Upper lobe of right lung (tissue), 1 donor: ENCODE measurements at places on chromosomes 11 and 22.
A peak's percentile ranks its signal among the peaks of the same experiment; 100 is the strongest.

GRCh38 chr11:110901441-110901840 lies 189.2 kb upstream of the ARHGAP20 start:
- no peak for DNase-seq

- DNase-seq: no peak
Measured at GRCh38 chr11:8776209-8776608, 93.6 kb downstream of the RPL27A start.

- no peak for DNase-seq
Measured at GRCh38 chr11:121590772-121591404, 138.1 kb upstream of the SORL1-AS1 start.

DNA sequence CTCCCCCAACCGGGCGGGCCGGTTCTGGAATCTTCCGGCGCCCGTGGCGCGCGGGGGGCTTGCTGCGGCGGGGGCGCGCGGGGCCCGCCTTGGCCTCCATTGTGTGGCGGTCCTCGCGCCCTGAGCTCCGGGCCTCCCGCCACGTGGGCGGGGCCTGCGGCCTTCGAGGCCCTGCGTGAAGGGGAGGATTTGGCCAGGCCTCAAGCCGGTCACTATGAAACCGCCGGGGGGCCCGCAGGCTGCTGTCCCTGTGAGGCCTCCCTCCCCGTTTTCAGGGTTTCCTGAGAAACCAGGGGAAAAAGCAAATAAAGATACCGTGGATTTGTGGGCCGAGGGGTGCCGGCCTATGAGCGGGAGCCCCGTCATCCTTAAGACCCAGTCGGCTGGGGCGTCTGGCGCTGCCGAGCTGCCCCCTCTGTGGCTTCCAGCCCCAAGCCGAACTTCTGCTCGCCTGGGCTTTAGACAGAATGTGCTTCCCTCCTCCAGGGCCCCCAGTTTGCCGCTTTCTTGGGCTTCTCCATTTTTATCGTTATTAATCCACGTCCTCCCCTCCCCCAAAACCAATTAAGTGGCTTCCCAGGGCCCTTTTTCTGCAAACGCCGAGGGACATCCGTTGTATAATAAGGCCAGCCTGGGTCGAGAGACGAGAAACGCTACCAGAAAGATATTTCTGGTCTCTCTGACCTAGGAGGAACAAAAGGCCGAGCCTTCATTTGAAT lies 602 bp downstream of the EWSR1 start:
- peak; percentile 87 for DNase-seq

DNA sequence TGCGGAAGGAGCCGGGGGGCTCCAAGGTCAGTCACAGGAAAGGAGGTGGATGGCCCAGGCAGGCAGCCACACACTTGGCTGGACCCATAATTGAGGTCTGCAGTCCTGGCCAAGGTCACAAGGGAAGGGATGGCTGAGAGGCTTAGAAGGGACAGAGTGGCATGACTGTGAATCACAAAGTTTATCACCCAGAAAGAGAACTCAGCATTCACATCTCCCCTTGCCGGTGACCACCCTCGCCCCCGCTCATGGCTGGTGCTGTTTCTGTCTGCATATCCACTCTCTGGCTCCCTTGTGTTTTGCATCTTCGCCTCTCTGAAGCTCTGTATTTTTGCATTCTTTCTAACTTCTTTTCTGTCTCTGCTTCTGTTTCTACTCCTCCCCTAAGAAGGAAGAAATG lies 117.5 kb downstream of the FEZ1 start:
- DNase-seq: no peak

- DNase-seq: no peak
Measured at GRCh38 chr11:86097980-86098379, 29.1 kb upstream of the PICALM start.

DNA sequence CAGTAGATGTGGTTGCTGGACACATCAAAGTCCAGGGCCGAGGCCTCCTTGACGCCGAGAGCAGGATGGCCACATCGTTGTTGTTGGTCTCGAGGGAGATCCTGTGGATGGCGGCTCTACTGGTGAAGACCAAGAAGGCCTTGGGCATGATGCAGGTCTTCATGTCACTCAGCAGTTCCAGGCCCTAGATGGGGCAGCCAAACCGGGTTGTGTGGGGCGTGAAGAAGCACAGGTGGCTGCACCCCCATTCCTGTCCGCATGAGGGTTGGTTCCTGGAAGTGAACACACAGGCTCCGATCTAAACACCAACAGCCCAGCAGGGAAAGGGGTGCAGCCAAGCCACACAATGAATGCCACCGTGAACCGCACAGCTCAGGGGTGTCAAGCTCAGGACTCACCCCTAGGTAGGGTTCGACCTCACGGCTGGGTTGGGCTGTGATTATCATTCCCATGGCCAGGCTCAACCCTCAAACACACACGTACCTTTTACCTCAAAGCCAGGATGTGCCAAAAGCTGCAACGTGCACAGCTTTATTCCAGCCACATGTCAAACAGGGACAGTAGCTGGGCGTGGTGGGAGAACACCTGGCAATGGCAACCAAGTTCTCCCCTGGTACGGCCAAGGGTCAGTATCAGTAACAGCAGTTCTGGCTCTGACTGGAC lies 132.3 kb downstream of the CRYBB2 start:
- DNase-seq: peak; percentile 32

DNA sequence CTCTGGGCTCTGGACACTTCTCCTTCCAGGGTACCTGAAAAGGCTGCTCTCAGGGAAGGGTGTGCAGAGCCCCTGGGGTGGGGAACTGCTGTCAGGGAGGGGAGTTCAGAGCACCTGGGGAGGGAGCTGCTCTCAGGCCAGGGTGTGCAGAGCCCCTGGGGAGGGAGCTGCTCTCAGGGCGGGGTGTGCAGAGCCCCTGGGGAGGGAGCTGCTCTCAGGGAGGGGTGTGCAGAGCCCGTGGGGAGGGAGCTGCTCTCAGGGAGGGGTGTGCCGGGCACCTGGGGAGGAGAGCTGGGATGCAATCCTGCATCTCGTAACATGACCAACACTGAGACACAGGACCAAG lies 764.2 kb downstream of the BRD1 start:
- DNase-seq: peak; percentile 35

DNA sequence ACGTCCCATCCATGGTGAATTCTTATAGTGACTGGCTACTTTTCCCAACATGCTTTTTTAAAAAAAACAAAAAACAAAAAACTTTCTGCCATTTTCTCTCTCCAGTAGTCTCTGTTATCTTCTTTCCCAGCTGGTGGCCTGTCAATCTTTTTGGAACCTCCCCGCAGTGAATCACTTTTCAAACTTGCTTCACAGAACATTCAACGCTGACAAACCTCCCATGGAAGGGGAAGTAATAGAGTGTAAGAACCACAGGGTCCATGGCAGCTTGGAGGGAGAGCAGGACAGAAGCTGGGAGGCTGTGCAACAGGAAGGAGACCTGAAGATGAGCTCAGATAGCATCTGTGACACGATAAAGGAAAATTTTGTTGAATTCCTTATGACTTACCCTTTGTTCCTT lies 9.8 kb upstream of the CECR2 start:
- no peak for DNase-seq

- no peak for DNase-seq
Measured at GRCh38 chr11:111604392-111605009, 2.3 kb downstream of the SIK2 start.

GRCh38 chr11:33390944-33391892 lies 134.0 kb downstream of the HIPK3 start:
- no peak for DNase-seq

- DNase-seq: no peak
Measured at GRCh38 chr11:14852571-14853177, 39.4 kb downstream of the CYP2R1 start.

DNA sequence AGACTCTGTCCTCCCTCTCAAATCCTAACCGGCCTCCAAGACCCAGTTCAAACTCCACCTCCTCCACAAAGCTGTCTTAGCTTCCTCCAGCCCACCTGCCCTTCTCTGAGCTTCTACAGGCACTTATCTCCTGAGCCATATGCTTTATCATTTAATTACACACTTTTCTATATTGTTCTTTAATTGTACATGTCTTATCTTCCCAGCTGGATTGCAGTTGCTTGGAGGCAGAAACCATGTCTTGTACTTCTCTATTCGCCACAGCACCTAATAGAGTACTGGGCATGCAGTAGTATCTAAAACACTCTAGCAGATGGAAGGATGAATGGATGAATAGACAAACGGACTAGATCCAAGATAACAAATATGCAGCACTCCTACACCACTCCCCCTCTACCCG lies 11.3 kb downstream of the TRIM29 start:
- DNase-seq: no peak

GRCh38 chr11:87185228-87185627 lies 147.5 kb downstream of the TMEM135 start:
- DNase-seq: no peak

- no peak for DNase-seq
Measured at GRCh38 chr11:44016131-44016530, 31.6 kb upstream of the ACCSL start.

- DNase-seq: no peak
Measured at GRCh38 chr11:10308201-10308954, 3.5 kb downstream of the ADM start.

DNA sequence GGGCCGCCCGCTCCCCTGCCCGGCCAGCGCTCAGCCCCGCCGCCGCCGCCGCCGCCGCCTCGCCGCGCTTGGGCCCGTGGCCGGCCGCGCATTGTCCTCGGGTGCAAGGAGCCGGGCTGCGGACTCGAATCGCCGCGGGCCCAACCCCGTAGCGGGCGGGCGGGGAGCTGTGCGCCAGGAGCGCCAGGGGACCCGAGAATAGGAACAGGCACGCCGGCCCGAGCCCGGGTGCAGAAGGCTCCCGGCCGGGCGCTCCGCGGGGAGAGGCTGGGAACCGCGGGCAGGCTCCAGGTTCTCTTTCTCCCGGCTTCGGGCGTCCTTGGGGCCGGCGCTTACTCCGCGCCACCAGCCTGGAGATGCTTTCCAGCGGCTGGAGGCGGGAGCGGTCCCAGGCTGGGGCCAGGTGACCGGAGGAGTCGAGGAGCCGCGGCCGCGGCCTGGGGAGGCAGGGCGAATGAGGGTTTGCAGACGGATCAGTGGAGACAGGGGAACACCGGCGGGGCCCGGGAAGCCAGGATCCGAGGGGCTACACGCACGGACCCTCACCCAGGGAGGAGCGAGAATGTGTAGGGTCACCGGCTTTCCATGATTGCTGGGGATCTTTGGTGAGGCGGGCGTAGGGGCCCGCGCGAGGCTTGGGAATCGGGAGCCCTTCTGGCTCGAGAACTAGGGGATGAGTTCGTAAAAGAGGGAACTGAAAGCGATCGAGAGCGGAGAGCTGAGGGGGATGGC lies 726 bp downstream of the PKNOX2 start:
- peak; percentile 70 for DNase-seq

DNA sequence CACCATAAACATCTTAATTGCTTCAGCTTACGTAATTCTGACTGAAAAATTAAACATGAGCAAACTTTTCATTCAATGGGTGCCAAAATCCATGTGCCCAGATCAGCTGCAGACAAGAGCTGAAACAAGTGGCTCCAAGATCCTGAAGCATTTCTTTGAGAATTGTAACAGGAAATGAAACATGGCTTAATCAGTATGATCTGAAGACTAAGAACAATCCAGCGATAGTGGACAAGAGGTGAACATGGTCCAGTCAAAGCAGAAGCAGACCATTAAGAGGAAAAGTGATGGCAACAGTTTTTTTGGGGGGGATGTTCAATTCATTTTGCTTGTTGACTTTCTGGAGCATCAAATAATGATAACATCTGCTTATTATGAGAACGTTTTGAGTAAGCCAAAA lies 1964.5 kb upstream of the RAG2 start:
- no peak for DNase-seq

DNA sequence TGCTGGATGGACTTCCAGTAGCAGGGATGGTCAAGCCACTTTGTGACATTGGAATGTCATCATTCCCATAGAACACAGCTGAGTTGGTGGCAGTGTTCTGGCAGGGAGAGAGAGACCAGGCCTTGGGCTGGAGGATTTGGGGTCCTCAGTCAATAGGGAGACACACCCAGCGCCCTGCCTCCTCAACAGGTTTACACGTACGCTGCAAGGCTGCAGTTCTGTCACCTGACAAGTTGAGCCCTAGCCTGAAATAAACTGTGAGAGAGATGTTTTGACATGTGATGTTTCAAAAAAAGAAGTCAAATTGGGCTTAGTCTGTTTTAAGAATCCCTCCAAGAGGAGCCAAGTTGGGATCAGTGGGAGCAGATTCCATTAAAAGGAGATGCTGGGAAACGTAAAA lies 42.9 kb upstream of the CRYBB3 start:
- DNase-seq: no peak

GRCh38 chr22:45774001-45774670 lies 102.5 kb downstream of the ATXN10 start:
- no peak for DNase-seq

DNA sequence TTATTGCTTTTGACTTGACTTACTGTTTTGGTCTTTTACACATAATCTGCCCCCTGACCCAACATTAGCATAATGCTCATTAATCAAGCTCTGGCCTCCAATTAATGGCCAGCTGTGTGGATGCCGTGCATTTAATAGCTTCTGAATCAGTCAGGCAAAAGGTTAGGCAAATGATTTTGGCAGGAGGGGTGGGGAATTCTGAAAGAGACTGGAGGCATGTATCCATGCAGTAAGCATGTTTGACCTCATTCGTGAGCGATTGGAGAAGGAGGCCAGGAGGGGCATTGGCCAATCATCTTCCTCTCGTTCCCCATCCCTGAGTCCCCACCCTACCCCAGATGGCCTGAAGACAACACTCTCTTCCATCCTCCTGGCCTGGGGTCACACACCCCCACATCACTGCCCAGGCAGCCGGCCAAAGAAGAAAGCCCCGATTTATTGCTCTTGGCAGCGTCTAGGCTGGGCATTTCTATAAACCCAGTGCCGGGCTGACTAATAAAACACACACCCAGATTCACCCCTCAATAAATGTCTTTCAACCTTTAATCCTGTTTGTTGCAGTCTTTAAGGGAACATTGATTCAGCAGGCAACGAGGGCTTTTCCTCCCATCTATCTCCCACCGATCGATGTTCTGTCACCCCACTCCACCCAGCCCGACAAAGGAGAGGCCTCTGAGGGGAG lies 150.0 kb downstream of the OPCML start:
- no peak for DNase-seq

DNA sequence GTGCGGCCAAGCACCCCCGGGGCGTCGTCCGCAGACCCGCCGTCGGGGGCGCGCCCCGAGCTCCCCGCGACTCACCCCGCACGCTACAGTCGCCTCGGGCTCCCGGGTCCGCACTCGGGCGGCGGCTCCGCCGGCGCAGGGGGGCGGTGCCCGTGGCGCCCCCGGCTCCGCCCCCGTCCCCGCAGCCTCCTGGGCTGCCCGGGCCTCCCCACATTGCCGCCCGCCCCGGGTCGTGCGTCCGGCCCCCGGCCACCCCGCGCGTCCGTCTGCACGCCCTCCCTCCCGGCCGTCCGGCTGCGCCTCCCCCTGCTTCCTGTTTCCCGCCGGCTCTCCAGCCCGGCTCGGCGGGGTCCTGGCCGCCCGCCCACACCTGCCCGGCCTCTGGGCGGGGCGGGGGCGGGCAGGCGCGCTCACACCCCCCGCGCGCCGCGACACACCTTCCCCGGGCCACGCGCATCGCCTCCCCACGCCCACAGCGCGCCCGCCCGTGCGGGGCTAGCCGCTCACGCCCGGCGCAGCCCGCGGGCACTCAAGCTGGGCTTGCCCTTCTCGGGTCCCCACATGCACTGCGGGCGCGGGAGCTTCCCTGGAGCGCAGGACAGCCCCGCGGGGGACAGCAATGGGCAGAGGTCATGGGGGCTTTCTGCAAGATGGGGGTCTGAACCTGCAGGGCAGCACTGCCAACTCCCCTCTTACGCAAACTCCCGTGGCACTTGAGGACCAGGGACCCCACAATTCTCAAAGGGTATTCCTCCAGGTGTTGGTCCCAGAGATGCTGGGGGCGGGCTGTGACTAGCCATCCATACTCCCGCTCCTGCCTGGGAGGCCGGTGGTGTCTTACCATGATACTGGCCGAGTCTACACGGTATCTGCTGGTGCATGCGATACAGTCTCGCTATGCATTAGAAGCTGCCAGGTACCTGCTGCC lies at the start of gene CARD10:
CARD10 (minus strand) TSS at position 148 of the 928 bp plus-strand sequence. CDS start 215 bp downstream, outside the sequence.
- no peak for DNase-seq
